ENCODE measurements at places on chromosomes 12 and 14.

DNA sequence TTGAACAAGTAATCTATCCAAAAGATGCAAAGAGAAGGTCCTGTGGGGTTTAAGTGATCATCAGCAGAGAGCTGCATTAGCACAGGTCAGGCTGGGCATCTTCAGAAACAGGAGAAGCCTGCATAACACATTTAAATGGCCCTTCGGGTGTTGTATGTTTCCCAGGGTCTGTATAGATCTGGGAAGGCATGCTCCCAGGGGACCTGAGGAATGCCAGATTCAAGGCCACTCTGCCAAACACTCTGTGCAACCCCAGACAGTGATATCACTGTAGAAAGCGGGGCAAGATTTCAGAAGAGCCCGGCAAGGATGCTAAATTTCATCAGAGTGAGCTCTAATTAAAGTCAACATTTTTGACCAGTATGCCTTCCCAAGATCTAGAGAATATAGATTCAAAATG is 92.9 kb downstream of the ARMH4 start:
- no peak for DNase-seq

DNA sequence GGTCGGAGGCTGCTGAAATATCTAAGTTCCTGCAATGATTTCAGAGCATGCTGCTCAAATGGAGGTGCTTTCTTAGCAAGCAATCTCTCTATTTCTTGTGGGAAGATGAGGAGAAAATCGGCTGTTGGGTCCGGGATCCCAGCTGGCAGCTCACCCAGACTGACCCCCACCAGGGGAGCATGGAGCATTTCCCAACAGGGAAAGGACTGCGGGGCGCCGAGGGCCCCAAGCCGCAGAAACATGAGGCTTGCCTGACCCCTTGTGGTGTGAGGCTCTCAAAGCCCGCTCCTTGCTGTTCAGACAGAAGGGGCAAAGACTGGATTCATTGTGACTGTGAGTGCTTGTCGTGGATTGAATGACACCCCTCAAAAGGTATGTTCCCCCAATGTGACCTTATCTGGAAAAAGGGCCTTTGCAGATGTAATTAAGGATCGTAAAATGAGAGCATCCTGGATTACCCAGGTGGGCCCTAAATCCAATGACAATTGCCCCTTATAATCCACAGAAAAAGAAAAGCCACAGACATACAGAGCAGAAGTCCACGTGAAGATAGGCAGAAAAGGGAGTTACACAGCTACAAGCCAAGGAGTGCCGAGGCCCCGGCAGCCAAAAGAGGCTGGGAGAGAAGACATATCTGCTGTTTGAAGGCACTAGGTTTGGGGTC is 116.3 kb upstream of the VASH1 start:
- no peak for DNase-seq

GRCh38 chr12:89451841-89452251 is 72.8 kb downstream of the GALNT4 start:
- DNase-seq, result no peak

GRCh38 chr12:118500299-118500698 is 123.9 kb downstream of the SUDS3 start:
- DNase-seq, result no peak

GRCh38 chr12:123971449-123971769 is 1.2 kb downstream of the CCDC92 start:
- DNase-seq, result no peak

DNA sequence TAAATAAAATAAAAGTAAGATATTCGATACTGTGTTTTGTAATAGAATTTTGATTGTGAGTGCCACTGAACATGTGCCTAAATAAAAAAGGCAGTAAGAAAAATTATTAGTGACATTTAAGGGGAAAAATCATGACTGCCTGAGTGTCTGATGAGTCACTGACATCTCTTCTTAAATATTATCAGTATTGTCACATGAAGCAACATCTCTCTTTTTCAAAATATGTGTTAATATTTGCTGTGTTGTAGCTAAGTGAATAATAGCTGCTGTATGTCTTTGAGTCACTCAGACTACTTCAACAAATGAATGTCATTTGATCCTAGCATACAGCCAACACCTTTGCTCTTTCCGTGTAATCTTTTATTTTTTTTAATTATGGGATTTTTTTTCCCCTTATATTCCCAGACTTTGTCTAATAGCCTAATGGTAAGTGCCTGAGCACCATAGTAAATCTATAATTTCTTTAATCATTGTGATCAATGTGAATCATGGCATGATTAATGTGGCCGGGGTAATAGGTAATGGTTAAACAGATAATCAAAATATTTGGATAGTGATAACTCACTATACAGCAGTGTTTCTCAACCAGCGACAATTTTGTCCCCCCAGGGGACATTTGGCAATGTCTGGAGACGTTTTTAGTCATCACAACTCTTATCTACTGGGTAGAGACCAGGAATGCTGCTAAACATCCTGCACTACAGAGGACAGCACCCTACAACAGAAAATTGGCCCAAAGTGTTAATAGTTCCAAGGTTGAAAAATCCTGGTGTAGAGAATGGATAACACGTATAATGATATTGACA is 11.7 kb upstream of the OTX2 start:
- no peak for DNase-seq

DNA sequence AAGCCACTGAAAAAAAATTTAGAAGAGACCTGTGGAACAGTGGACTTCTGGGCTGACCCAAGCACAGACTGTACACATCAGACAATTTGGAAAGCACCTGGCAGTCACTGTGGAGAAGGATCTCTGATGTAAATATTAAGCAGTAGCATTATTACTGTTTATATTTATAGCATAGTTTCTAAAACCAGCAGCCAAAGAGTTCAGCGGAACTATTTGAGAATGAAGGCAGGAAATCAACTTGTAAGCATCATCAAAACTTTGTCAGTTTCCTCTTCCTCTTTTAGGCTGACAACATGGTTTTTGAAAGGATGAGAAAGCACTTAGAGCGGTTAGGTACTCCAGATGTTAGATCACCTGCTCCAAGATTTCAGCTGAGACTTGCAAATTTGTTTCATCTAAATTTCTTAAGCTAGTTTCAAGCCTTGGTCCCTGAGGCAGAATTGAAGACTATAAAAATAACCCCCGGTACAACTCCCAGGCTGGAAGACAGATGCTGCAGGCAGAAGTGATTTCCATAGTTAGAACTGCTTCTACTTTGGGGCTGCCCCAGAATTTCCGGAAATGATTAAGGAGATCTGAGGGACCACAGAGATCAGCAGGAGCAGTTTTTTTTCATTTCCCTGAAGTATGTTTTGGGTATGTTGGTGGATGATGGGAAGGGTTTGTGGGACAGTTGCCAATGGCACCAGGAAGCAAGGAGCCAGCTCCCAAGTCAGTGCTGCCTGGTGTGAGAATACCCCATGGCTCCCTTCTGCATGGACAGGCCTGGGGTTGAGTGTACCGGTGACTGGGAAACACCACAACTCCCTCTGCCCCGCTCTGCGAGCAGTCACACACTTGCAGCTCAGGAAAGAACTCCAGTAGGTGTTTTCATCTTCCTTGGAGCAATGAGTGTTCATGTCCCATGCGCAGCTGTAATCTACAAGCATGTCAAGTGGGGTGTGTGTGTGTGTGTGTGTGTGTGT is 354.5 kb downstream of the NUAK1 start:
- no peak for DNase-seq
